ENCODE measurements at places on chromosomes 2 and 18. TPM values are rescaled to one million over a fixed set of nuclear protein-coding genes. Genes with fewer than 3 reads are reported as not detected.

DNA sequence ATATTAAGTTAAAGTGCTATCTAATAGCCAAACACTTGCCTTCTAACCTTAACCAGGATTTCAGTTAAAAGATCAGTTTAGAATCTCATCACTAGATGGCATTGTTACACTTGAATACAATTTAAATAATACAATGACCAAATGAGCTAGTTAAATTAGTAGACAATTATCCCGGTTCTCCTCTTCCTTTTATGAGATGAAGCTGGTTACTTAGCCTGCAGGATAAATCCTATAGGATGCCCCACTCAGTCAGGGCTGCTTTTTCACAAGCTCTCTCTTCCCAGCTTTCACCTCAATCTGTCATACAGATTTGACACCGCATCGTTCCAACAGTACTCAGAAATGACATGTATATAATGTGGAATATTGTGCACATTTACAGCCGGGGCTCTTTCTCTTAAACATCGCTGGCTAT, 678.8 kb downstream of the KCNJ3 start:
- DNase-seq = no peak

Gene ETAA1
- 28.2 TPM for polyA plus RNA-seq

Gene GPN1
- 67.3 TPM for polyA plus RNA-seq

- DNase-seq = no peak
Observed at GRCh38 chr2:215454519-215455246, 18.8 kb upstream of the FN1 start.

DNA sequence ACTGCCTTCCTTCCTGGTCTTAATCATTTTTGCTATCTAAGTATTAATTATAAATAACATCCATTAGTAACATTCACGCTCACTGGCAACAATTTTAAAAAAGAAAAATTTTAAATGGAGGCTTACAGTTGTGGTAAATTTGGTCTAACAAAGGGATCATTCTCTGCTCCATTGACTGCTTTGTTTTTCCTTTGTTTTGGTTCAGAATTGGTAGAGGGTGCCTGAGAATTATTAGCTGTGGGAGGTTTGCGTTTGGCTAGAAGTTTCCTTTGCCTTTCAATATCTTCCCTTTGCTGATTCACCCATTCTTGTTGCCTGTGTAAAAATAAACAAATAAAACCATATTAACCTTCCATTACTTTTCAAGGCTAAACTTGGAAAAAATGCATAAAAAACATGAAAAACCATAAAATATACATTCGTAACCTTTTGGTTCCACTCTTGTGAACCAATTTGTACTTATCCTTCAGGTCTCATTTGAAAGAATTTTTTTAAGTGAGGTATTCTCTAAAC, 114.6 kb downstream of the TLK1 start:
- no peak for DNase-seq

Gene STARD6
- polyA plus RNA-seq = 0.25 TPM

Gene NYAP2
- 0.03 TPM for polyA plus RNA-seq

DNA sequence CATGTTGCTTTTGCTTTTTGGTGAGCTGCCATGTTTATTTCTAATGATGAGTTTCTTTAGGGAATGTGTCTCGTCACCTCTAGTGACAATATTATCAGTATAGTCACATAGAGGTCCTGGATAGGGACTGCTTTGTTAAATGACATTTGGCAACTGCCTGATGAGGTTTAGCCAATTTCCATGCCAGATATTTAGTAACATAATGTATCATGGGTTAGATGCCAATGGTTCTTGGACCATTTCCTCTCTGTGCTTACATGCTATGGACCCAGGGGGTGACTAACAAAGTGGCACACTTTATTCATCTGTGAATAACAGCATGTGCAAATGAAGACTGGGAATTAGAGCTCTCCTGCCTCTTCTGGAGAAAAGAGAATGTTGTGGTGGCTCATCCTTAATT, 56.2 kb upstream of the RAB27B start:
- DNase-seq = no peak

Gene MAP3K20
- 30.0 TPM for polyA plus RNA-seq
